ENCODE measurements at places on chromosomes 5 and 9.
A peak's percentile ranks its signal among the peaks of the same experiment; 100 is the strongest.

GRCh38 chr9:104743376-104743985 lies 4.0 kb upstream of the NIPSNAP3A start:
- peak; percentile 65 for DNase-seq

GRCh38 chr5:125317536-125317995 lies 571.1 kb upstream of the ZNF608 start:
- DNase-seq: no peak

DNA sequence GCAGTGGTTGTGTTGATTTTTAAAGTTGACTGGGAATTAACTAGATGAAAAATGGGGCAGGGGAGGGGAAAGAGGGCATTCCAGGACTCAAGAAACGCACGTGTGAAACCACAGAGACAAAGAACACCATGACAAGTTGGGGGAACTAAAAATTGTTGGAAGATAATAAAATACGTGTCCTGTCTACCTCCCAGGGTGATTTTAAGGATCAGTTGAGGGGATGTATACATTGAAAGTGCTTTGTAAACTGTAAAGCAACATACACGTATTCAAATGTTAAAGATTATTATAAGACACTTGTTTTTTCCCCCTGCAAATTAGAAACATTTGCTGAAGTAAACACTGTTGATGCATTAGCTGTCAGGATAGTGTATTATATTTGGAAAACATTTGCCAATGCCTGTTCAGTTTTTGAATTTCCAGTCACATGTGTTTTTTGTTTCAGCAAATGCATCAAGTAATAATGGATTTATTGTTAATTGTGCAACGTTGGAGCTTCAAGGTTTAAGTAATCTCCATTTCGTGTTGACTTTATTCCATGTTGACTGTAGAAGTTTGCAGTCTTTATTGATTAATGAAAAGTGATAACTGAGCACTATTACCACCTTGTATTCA lies 412.7 kb downstream of the ACTL7B start:
- no peak for DNase-seq

- DNase-seq: no peak
Observed at GRCh38 chr9:34998266-34998665, 8.7 kb downstream of the DNAJB5 start.

- DNase-seq: no peak
Observed at GRCh38 chr9:89956331-89956730, 351.5 kb downstream of the GADD45G start.

- no peak for DNase-seq
Observed at GRCh38 chr5:143041972-143042770, 272.0 kb downstream of the ARHGAP26 start.

GRCh38 chr5:135704616-135705015 lies 125.8 kb upstream of the CXCL14 start:
- DNase-seq: no peak

GRCh38 chr5:178551059-178551458 lies 39.1 kb downstream of the COL23A1 start:
- peak; percentile 43 for DNase-seq

DNA sequence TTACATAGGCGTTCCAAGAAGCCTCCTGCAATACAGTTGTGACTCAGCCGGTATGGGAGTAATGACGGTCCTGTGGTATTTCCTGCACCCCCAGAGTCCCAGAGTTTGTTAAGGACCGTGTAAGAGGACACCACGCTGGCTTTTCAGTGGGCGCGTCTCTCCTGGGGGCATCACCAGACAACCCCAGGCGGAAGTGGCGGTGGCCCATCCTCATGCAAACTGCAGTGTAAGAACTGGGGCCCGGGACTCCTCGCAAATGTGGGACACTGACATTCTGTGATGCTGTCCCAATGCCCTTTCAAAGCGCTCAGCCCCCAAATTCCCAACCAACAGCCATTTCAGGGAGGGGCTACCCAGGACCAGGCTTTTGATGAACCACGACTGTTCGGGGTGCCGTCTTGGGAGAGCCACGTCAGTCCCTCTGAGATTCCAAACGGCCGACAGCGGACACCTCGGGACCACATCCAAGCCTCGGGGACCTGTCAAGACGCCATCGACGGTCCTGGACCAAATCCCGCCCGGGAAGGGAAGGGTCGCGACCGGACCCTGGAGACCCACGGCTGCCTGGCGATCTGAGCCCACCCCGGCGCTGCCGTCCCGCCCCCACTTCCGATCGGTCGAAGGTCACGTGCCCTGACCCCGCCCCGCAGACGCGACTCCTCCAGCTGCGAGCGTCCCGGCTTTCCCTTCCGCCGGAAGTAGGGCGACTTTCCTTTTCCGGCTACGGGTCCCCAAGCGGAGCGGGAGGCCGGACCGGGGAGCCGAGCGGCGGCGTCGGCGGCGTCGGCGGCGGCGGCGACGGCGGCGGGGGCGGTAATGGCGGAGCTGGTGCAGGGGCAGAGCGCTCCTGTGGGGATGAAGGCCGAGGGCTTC lies at the start of gene FUBP3:
FUBP3 (plus strand) TSS at position 713 of the 873 bp plus-strand sequence; CDS start at position 817, 104 bp downstream.
- DNase-seq: peak; percentile 91

GRCh38 chr9:35168963-35169362 lies 7.2 kb downstream of the UNC13B start:
- DNase-seq: no peak

GRCh38 chr5:178281331-178281730 lies 48.7 kb upstream of the PHYKPL start:
- DNase-seq: no peak

DNA sequence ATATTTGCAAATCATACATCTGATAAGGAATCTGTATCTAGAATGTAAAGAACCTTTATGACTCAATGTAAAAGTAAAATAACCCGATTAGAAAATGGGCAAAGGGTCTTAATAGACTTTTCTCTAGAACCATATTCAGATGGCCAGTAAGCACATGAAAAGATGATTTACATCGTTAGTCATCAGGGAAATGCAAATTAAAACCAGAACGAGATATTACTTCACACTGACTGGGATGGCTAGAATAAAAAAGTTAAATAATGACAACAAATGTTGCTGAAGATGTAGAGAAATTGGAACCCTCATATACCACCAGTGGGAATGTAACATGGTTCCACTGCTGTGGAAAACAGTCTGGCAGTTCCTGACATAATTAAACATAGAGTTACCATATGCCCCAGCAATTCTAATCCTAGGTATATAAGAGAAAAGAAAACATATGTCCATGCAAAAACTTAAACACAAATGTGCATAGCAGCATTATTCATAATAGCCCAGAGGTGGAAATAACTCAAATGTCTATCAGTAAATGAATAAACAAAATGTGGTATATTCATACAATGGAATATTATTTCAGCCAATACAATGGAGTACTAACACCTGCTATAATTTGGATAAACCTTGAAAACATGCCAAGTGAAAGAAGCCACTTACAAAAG lies 100.4 kb upstream of the MAMDC2 start:
- no peak for DNase-seq

DNA sequence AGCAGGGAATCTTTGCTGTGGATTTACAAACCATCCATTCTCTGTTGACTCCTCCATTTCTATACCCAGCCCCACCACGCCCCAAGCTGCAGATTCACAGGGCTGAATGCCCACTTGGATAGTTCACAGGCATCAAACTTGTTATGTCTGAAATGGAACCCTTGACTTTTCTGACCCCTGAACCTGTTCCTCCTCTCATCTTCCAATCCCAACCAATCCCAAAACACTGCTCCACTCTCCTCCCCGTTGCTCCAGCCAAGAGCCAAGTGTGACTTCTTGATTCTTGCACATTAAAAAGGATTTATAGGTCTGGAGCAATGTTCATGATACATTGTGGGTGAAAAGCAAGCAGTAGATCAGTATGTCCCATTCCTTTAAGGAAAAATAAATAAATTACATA lies 145.6 kb downstream of the DAB2IP start:
- DNase-seq: no peak

DNA sequence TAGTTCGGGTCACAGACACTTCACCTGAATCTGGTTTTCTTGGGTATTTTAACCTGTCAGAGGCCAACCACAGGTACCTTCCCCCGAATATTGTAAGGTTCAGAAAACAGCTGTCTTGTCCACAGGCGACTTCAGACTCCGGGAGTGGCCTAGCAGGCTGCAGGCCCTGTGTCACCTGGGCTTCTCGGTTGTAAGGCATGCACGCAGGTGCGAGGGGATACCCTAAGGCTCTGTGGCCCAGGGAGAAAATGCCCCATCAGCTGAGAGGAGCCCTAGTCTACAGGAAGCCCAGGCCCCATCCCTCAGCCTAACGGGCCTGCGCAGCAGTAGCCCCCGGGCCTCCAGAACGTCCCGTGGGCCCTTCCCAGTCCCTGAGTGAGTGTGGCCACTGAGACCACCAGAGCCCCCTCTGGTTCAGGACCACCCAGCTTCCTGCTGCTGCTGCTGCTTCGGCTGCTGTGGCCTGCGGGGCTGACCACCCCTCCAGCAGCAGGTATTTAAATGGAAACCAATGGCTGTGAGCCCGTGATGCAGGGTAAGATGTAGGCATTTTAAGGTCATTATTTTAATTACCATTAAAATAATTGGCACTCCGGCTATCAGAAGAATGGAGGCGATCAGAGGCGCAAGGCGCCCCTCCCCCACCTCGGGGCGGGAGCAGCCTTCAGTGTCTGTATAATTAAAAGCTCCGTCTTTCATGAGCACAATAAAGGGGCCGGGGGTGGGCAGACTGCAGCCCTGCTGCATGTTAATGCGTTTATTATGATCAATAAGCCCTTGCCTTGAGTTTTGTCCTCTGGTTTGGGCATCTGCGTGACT lies 65.4 kb downstream of the PSMB7 start:
- DNase-seq: no peak

- DNase-seq: no peak
Observed at GRCh38 chr9:76400534-76401096, 6.4 kb upstream of the RFK start.

GRCh38 chr9:89759572-89759971 lies 154.8 kb downstream of the GADD45G start:
- no peak for DNase-seq

DNA sequence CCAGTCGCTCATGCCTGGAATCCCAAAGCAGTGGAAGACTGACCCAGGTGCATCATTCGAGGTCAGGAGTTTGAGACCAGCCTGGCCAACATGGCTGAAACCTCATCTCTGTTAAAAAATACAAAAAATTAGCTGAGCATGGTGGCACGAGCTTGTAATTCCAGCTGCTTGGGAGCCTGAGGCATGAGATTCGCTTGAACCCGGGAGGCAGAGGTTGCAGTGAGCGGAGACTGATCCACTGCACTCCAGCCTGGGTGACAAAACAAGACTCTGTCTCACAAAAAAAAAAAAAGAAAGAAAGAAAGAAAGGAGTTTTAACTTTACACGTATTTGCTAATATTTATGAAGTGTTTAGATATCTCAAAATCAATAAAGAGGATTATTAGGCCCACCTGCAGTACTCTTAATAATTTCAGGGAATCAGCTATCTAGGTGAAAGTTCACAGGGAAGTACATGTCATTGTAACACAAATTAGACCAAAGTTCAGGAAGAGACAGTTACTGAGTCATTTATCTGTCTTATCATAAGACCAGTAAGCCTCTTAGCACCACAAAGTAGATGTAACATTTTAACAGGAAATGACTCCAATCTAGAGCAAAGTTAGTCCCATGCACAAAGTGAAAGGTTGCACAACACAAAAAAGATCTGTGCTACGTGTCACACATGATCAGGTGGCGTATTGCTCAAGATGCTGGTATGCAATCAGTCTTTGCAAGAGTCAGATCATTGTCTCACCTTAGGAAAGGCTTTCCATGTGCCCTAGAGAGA lies 34.1 kb upstream of the PLIN2 start:
- peak; percentile 97 for DNase-seq

DNA sequence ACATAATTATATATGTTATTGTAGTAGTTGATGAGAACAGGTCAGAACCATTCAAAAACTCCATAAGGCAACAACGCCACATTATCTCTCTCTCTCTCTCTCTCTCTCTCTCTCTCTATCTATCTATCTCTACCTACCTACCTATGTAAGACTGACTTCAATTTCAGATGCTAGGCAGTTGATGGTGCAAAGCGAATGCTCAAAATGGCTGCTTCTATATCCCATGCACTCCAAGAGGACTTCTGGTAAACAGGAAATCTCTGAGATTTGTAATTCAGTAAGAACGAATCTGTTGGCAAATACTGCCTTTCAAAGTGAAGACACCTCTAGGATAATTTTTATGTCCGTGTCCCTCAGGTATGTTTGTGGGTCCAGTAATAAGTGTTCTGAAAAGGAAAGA lies 43.7 kb downstream of the MEF2C start:
- DNase-seq: no peak

- no peak for DNase-seq
Observed at GRCh38 chr5:169566202-169566601, 17.4 kb upstream of the SPDL1 start.

- DNase-seq: no peak
Observed at GRCh38 chr5:63131626-63132285, 553.1 kb downstream of the LRRC70 start.

- DNase-seq: no peak
Observed at GRCh38 chr5:135095052-135095715, 61.2 kb upstream of the PITX1 start.

DNA sequence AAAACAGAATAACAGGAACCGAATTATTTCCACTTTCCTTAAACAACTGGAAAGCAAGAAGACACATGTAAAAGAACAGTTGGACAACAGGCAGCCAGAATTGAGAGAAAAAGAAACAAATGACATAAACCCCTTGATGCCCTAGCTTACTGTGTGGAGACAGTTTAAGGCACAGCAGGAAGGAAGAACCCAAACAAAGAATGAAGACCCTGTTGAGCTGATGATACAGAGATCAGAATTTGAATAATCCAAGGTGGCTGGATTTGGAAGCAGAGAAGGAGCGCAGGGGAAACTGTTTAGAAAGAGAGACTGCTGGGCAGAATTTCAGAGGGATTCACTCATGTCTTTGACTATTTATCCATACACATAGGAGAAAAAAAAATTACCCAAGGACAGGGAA lies 316.3 kb upstream of the POU5F2 start:
- DNase-seq: no peak

GRCh38 chr9:84856181-84856632 lies 186.7 kb downstream of the NTRK2 start:
- DNase-seq: no peak

DNA sequence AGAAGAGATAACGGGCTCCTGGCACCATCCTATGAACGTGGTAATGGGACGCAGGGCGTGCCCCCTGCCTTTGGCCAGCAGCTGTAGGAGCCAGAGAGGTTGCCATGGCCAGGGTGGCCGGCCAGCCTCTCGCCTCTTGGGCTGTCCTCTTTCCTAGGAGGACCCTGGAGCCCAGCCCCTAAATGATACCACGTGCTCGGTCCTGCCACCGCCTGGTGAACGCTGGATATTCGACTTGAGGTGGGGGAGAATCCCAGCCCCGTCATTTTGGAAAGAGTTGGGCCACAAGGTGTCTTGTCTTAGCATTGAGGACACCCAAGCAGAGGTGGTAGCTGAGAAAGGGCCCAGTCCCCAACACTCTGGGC lies 391 bp upstream of the NRG2 start:
- no peak for DNase-seq

DNA sequence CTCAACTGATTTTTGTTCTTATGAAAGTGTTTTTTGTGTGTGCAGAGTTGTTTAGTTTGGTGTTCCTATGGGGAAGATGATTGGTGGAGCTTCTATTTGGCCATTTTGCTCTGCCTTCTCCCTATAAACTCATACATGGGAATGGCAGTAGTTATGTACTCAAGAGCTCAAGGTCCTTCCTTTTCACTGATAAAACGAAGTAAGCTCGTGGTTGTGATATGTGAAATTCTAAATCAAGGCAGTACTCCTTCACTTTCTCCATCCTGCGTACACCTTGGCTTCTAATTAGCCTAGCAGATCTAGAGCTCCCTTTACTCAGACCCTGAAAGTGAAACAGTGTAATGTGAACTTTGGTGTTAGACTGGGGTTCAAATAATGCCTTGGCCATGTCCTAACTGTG lies 159.3 kb upstream of the TNC start:
- DNase-seq: no peak

- DNase-seq: no peak
Observed at GRCh38 chr9:123073991-123074422, 40.5 kb downstream of the GPR21 start.

All from inflammatory macrophage (primary cell).